ENCODE measurements at places on chromosomes 16 and 17. TPM values are rescaled to one million over a fixed set of nuclear protein-coding genes. Genes with fewer than 3 reads are reported as not detected.

The LRRC75A gene
- total RNA-seq: not detected

The SMIM36 gene
- total RNA-seq: not detected

The ACAP1 gene
- total RNA-seq: 7.6 TPM

The CHST5 gene
- not detected for total RNA-seq

The AOC3 gene
- total RNA-seq: 0.14 TPM

The GJC1 gene
- total RNA-seq: 31.7 TPM

The PDPK1 gene
- total RNA-seq: 17.6 TPM

The KRTAP2-2 gene
- not detected for total RNA-seq

The SHCBP1 gene
- 28.8 TPM for total RNA-seq

The PYDC1 gene
- not detected for total RNA-seq

The FBXL16 gene
- 2.4 TPM for total RNA-seq

The PDILT gene
- total RNA-seq: not detected

The OR1A1 gene
- total RNA-seq: not detected

The C17orf78 gene
- total RNA-seq: not detected

The CHRNE gene
- not detected for total RNA-seq

The MYH13 gene
- total RNA-seq: not detected

The FSCN2 gene
- total RNA-seq: not detected

The MCRIP1 gene
- 59.3 TPM for total RNA-seq

The RAB26 gene
- total RNA-seq: 0.42 TPM

The PRR35 gene
- not detected for total RNA-seq

The SENP3 gene
- 89.6 TPM for total RNA-seq

The LIG3 gene
- total RNA-seq: 28.0 TPM

The KRTAP3-2 gene
- not detected for total RNA-seq

The ENO3 gene
- total RNA-seq: 2.0 TPM

The MARCHF10 gene
- not detected for total RNA-seq

The P2RX1 gene
- total RNA-seq: not detected

The TBC1D3 gene
- 1.8 TPM for total RNA-seq

The ITGA2B gene
- total RNA-seq: 0.37 TPM

The HASPIN gene
- 15.9 TPM for total RNA-seq

The SRP68 gene
- 75.9 TPM for total RNA-seq

The EPX gene
- not detected for total RNA-seq

The ACSM2A gene
- not detected for total RNA-seq

The ARMC7 gene
- 3.5 TPM for total RNA-seq

The CFAP119 gene
- 7.8 TPM for total RNA-seq

The THOC6 gene
- total RNA-seq: 30.2 TPM

The GCGR gene
- total RNA-seq: not detected

The CCDC78 gene
- 2.7 TPM for total RNA-seq

The CXCL16 gene
- 17.1 TPM for total RNA-seq

The HOXB7 gene
- 0.54 TPM for total RNA-seq

The HOXB5 gene
- total RNA-seq: not detected

The NME4 gene
- 143 TPM for total RNA-seq

The GJD3 gene
- not detected for total RNA-seq

The PRSS8 gene
- total RNA-seq: 54.2 TPM

The KRT17 gene
- total RNA-seq: 3,975 TPM

The ICAM2 gene
- total RNA-seq: 0.48 TPM

The SPATA32 gene
- not detected for total RNA-seq

The SLC16A5 gene
- 3.4 TPM for total RNA-seq

The OXLD1 gene
- 29.9 TPM for total RNA-seq

The PSMC3IP gene
- total RNA-seq: 20.6 TPM

The FOXJ1 gene
- total RNA-seq: 0.14 TPM

The TMIGD1 gene
- not detected for total RNA-seq

The FBXO39 gene
- total RNA-seq: 0.92 TPM

The DNAI2 gene
- not detected for total RNA-seq
